ENCODE measurements at places on chromosomes 5 and 9. TPM values are rescaled to one million over a fixed set of nuclear protein-coding genes. Genes with fewer than 3 reads are reported as not detected.
A peak's percentile ranks its signal among the peaks of the same experiment; 100 is the strongest.

The NOXA1 gene
- total RNA-seq: 4.6 TPM

The GNG10 gene
- 32.3 TPM for total RNA-seq

The SMIM33 gene
- total RNA-seq: not detected

The QRFP gene
- total RNA-seq: not detected

The STK32A gene
- 0.16 TPM for total RNA-seq

The SPATA31E1 gene
- total RNA-seq: not detected

The ZNF169 gene
- total RNA-seq: 0.99 TPM

The ANKRD34B gene
- not detected for total RNA-seq

- peak overlapping the region; percentile 91 for H3K27ac ChIP-seq
- no peaks in the 10 kb centered on the region for H3K27me3 ChIP-seq
- no peak for DNase-seq
- peak overlapping the region; percentile 57 for H3K4me3 ChIP-seq
Observed at GRCh38 chr9:100099722-100100042, 639 bp downstream of the INVS start.

DNA sequence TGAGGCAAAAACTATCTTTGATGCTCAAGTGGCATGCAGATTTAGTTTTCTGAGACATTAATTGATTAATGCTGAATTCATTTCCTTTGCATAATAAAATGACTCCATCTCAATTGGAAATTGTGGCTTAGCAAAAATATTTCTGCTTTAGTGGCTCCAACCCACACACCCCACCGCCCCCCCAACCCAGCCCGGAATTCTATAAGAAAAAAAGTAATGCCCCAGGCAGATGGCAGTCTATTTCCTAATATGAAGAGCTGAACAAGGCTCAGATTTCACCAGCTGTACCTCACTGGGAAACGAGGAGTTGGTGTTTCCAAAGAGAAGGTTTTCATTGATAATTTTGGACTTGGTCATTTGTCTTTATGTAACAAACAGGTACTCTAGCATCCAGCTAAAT lies 182.1 kb downstream of the FBN2 start:
- H3K27ac ChIP-seq: no peak overlapping the region
- H3K4me1 ChIP-seq: no peaks in the 10 kb centered on the region
- no peaks in the 10 kb centered on the region for H3K27me3 ChIP-seq
- no peaks in the 10 kb centered on the region for H3K36me3 ChIP-seq

DNA sequence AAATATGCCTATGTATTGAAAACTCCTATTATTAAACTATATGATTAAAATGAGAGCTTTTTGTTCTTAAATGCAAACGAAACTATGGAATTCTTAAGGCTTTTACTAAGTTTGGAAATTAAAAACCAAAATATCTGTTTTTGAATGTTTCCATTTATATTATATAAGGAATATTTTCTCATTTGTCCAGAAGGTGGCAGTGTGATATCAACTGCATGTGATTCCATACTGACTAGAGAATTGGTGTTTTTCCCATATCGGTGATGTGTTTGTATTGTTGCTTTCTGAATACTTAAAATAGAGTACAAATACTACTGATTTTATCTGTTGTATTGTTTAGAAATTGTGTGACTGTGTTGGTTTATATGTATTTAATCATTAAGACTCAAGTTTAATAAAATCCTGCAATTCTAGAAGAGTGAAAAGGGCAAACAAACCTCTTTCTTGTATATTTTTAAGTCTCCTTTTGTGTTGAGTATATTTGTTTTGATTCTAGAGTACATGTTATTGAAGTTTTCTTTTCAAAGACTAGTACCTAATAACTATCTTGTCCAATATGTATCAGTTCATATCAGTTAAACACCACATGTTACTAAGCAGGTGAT lies 320.8 kb downstream of the CCDC171 start:
- no peaks in the 10 kb centered on the region for H3K27me3 ChIP-seq
- peaks cover 5% of the 10 kb centered on the region for H3K4me1 ChIP-seq
- no peak overlapping the region for H3K4me3 ChIP-seq

GRCh38 chr9:36173861-36174260 lies 4.7 kb downstream of the CCIN start:
- no peak overlapping the region for H3K4me3 ChIP-seq
- H3K27ac ChIP-seq: no peak overlapping the region
- no peaks in the 10 kb centered on the region for H3K4me1 ChIP-seq
- no peaks in the 10 kb centered on the region for H3K27me3 ChIP-seq
- no peak for DNase-seq
- H3K36me3 ChIP-seq: no peaks in the 10 kb centered on the region

- DNase-seq: peak; percentile 17
- H3K4me3 ChIP-seq: no peak overlapping the region
- no peaks in the 10 kb centered on the region for H3K36me3 ChIP-seq
- H3K4me1 ChIP-seq: no peaks in the 10 kb centered on the region
Observed at GRCh38 chr9:14962193-14962882, 52.1 kb upstream of the FREM1 start.

- no peaks in the 10 kb centered on the region for H3K36me3 ChIP-seq
- H3K4me3 ChIP-seq: no peak overlapping the region
- no peak overlapping the region for H3K27ac ChIP-seq
- DNase-seq: no peak
- peaks cover 10% of the 10 kb centered on the region for H3K4me1 ChIP-seq
Observed at GRCh38 chr5:74428876-74429275, 211.7 kb downstream of the ENC1 start.

DNA sequence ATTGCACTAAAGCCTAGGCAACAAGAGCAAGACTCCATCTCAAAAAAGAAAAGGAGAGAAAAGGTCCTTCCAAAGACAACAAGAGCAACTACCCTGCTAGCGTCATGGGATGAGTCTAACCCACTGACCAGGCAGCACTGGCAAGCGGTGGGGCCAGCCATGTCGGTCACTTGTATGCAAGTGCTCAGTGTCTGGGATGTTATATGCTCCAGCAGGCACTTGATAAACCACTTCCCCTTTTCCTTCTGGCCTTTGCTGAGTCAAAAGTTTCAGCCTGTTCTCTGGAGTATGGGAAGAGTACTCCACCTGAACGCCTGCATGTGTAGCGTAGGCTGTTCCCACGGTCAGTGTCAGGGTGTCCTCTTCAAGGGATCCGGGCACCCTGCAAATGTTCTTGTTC lies 9.2 kb upstream of the MXD3 start:
- peaks cover 4% of the 10 kb centered on the region for H3K36me3 ChIP-seq
- H3K27me3 ChIP-seq: no peaks in the 10 kb centered on the region
- peaks cover 12% of the 10 kb centered on the region for H3K4me1 ChIP-seq
- DNase-seq: no peak

- no peaks in the 10 kb centered on the region for H3K27me3 ChIP-seq
- DNase-seq: no peak
- H3K4me1 ChIP-seq: peaks cover 64% of the 10 kb centered on the region
Observed at GRCh38 chr9:131887680-131888079, 147.8 kb upstream of the RAPGEF1 start.

DNA sequence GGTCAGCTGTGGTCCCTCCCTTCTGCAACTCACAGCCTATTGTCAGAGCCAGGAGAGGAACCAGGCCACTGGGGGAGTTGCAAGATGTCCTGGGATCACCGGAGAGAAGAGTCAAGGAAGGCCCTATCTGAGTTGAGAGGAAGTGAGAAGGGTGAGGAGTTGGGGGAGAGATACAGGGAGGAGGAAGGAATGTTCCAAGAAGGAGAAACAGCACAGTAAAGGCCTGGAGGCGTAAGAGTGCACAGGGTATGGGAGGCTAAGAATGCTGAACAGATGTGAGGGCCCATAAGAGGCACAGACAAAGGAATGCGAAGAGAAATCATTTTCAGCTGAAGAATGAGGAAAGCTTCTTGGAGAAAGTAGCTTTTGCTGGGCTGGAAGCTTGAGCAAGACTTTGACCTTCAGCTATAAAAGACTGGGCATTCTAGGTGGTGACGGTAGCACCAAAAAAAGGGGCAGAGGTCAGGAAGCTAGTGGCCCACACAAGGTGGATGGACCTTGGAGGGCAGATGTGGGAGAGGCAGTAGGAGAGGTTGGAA lies 21.6 kb upstream of the CSF1R start:
- H3K4me1 ChIP-seq: no peaks in the 10 kb centered on the region
- H3K27me3 ChIP-seq: no peaks in the 10 kb centered on the region
- no peaks in the 10 kb centered on the region for H3K36me3 ChIP-seq
- H3K4me3 ChIP-seq: no peak overlapping the region
- no peak for DNase-seq

DNA sequence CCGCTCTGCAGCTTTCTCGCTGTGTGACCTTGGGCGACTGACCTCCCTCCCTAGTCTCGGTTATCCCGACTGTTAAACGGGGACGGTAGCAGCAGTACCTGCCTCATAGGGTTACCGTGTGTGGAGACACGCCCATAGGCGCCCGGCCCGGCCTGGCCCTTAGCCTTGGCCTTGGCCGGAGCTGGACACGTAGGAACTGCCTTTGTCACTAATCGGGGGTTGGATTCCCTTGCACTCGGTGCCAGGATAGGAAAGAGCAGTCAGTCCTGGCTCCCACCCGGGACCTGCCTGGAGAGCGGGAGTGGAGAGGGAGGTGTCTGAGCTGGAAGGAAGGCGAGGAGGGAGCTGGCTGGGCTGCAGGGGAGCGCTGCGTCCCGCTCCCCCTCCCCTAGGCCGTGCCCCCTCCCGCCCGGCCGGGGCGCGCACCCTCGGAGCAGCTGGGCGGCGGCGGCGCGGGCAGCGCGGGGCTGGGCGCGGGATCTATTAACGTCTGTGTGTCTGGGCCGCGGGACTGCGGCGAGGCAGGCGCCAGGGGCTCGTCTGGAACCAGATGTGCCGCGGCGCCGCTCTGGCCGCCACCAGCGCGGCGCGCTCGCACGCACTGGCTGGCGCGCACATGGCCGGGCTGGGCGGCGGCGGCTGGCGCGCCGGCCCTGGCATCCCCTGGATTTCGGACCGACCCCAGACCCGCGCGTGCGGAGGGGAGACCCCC lies 31.7 kb downstream of the PRRX2 start:
- peak overlapping the region; percentile 82 for H3K27ac ChIP-seq
- H3K4me1 ChIP-seq: no peaks in the 10 kb centered on the region
- peak; percentile 73 for DNase-seq
- peak overlapping the region; percentile 45 for H3K4me3 ChIP-seq

GRCh38 chr5:89981021-89981420 lies 428.5 kb downstream of the CETN3 start:
- H3K27me3 ChIP-seq: no peaks in the 10 kb centered on the region
- no peak overlapping the region for H3K4me3 ChIP-seq
- no peak for DNase-seq
- H3K4me1 ChIP-seq: peaks cover 5% of the 10 kb centered on the region

DNA sequence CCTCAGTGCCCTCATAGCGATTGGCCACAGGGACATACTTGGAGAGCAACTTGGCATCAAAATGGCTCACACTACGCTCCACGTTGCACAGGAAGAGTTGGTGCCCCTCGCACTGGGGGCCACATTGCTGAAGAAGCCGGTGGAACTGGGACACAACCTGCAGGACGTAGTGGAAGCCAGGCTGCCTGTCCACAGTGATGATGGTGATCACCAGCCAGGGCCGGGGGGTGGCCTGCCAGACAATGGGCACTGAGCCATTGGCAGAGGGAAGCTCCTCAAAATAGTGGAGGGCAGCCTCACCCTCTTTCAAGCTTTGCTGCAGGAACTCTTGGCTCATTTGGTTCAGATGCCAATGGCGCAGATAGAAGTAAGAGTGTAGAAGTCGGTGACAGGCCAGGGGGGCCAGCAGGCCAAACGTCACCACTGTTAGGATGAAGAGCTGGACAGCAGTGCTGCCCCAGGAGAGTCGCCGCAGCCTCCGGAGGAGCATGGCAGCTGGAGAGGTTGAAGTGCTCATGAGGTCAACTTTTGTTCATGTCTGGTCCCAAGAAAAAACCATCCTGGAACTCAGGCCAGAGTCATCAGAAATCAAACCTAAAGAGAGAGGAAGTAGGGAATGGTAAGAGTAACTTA lies 41.1 kb upstream of the ALDOB start:
- no peak overlapping the region for H3K4me3 ChIP-seq
- H3K27me3 ChIP-seq: no peaks in the 10 kb centered on the region
- no peak for DNase-seq
- no peaks in the 10 kb centered on the region for H3K36me3 ChIP-seq
- H3K4me1 ChIP-seq: peaks cover 8% of the 10 kb centered on the region

GRCh38 chr9:131734781-131735180 lies 5.1 kb downstream of the RAPGEF1 start:
- H3K4me1 ChIP-seq: peaks cover 15% of the 10 kb centered on the region
- no peak overlapping the region for H3K4me3 ChIP-seq
- no peaks in the 10 kb centered on the region for H3K36me3 ChIP-seq
- H3K27ac ChIP-seq: no peak overlapping the region
- no peaks in the 10 kb centered on the region for H3K27me3 ChIP-seq

DNA sequence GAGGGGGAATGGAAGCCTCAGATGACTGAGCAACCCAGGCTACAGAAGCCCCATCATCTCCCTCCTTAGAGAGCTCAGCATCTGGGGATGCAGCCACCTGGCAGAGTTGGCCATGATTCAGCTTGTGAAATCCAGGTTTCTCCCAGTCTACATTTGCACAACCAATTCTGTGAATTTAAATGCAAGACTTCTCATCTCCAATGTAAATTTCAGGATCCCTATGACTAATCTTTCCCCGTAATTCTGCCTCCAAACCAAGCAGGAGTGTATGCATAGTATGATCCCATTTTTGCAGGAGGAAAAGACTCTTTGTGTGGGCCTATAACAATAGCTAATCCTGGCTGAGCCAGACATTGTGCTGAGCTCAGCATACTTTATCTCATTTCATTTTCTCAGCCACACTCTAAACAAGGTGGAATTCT lies 59.6 kb upstream of the IL17B start:
- no peak for DNase-seq
- no peak overlapping the region for H3K4me3 ChIP-seq

GRCh38 chr5:135232958-135233357 lies 166.1 kb downstream of the MACROH2A1 start:
- no peaks in the 10 kb centered on the region for H3K27me3 ChIP-seq
- no peak for DNase-seq
- H3K27ac ChIP-seq: no peak overlapping the region
- peaks cover 8% of the 10 kb centered on the region for H3K4me1 ChIP-seq

- H3K27me3 ChIP-seq: peaks cover 26% of the 10 kb centered on the region
- H3K27ac ChIP-seq: no peak overlapping the region
- peak overlapping the region; percentile 52 for H3K4me3 ChIP-seq
- DNase-seq: no peak
Observed at GRCh38 chr5:88140396-88140855, 128.2 kb downstream of the TMEM161B start.

- H3K4me1 ChIP-seq: peaks cover 19% of the 10 kb centered on the region
- H3K27me3 ChIP-seq: no peaks in the 10 kb centered on the region
- H3K27ac ChIP-seq: no peak overlapping the region
- no peak overlapping the region for H3K4me3 ChIP-seq
Observed at GRCh38 chr5:65359569-65359968, 122.2 kb downstream of the ADAMTS6 start.

DNA sequence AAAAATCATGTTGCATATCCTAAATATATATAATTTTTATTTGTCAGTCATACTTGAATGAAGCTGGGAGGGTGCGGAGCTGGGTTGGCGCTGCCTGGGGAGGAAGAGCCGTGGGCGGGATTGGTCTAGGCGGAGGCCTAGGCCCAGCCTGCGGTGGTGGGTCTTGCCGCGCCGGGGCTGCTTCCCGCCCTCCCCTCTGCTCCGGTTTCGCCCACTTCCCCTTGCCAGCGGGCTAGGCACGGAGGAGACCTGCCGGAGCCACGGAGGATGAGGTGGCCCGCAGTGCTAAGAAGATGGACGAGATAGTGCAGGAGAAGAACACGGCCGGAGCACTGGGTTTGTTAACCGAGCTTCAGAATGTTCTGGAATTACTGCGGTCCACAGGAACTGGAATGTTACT lies 54.0 kb upstream of the IGFBPL1 start:
- H3K27me3 ChIP-seq: no peaks in the 10 kb centered on the region
- H3K4me3 ChIP-seq: no peak overlapping the region
- H3K36me3 ChIP-seq: no peaks in the 10 kb centered on the region
- no peaks in the 10 kb centered on the region for H3K4me1 ChIP-seq

GRCh38 chr5:1467341-1468246 lies 22.4 kb upstream of the SLC6A3 start:
- no peak overlapping the region for H3K27ac ChIP-seq
- no peaks in the 10 kb centered on the region for H3K27me3 ChIP-seq
- H3K36me3 ChIP-seq: peaks cover 81% of the 10 kb centered on the region
- no peak overlapping the region for H3K4me3 ChIP-seq
- no peak for DNase-seq
